ENCODE measurements at places on chromosomes 5 and 9.

DNA sequence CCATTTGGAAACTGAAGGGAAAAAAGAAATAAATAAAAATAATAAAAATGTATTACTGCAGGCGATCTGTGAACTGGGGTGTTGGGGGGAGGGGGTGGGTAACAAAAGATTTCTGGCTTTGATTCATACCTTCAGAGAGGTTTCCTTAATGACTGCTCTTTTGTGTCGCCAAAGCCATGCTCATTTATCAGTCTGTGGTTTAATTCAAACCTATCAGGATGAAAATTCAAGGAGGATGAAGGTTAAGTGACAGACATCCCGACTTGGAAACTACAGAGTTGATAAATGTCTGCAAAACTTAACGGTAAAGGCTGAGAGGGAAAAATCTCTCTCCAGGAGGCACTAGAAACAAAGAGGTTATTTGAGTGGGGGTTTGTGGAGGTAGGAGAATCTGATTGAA is 278.2 kb downstream of the PSAT1 start:
- H3K27me3 ChIP-seq, result no peaks in the 10 kb centered on the region
- no peak for DNase-seq
- no peak overlapping the region for H3K27ac ChIP-seq
- no peaks in the 10 kb centered on the region for H3K36me3 ChIP-seq
- H3K4me1 ChIP-seq, result peaks cover 10% of the 10 kb centered on the region
- H3K4me3 ChIP-seq, result no peak overlapping the region

DNA sequence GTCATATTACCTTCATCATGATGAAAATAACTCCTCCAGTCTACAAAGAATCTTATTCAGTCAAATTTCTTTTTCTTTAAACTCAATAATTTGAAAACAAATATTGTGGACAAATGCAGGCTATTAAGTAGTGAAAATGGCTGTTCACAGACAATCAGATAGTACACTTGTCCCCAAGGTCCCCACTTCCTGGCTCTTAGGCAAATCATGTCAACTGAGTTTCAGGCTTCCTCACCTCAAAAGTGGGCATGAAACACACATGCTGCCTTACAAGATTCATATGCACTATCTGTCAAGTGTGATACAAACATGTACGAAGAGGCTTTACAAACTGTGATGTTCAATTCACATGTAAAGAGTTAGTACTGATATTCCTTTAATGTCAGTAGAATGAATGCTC is 385.2 kb upstream of the SEMA6A start:
- H3K27ac ChIP-seq, result no peak overlapping the region
- no peaks in the 10 kb centered on the region for H3K36me3 ChIP-seq
- no peaks in the 10 kb centered on the region for H3K4me1 ChIP-seq
- no peak for DNase-seq
- no peaks in the 10 kb centered on the region for H3K27me3 ChIP-seq

DNA sequence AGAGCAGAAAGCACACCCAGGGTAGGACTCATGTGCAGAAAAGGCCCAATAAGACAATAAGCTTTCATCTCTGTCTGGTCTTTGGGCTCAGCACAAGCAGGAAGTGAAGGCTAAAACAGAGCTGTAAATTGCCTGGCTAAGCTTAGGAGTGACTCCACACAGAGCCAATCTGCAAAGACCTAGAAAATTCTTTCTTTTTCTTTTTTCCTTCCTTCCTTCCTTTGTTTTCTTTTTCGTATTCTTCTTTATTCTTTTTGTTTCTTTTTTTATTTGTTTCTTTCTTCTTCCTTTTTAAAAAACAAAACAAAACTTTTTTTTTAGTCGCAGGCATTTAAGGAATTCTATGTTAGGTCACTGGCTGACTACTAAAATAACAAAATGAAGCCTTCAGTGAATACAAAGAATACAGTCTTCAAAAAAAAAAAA is 12.2 kb downstream of the SLC35A4 start:
- peaks cover 6% of the 10 kb centered on the region for H3K4me1 ChIP-seq
- no peak overlapping the region for H3K4me3 ChIP-seq

DNA sequence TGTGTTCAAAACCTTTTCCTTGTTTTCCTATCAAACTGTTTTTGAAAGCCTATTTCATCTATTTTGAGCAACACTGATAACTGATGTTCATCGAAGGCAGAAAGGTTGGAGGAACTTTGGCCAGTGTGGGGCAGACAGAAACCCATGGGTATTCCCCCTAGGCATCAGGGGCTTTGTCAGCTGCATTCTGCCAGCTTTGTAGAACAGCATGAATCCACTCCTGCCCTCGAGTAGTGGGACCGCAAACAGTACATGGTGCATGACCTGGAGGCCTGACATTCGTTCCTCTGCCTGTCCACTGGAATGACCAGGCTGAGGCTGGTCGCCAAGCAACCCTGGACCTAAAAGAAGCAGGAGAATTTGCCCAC is 22.7 kb downstream of the ARHGAP26 start:
- no peak overlapping the region for H3K27ac ChIP-seq
- peaks cover 8% of the 10 kb centered on the region for H3K4me1 ChIP-seq
- H3K36me3 ChIP-seq, result no peaks in the 10 kb centered on the region
- DNase-seq, result no peak

GRCh38 chr5:135833961-135834638 is 363 bp upstream of the SLC25A48 start:
- DNase-seq, result no peak
- H3K27me3 ChIP-seq, result peaks cover 19% of the 10 kb centered on the region
- peak overlapping the region; percentile 77 for H3K4me3 ChIP-seq

DNA sequence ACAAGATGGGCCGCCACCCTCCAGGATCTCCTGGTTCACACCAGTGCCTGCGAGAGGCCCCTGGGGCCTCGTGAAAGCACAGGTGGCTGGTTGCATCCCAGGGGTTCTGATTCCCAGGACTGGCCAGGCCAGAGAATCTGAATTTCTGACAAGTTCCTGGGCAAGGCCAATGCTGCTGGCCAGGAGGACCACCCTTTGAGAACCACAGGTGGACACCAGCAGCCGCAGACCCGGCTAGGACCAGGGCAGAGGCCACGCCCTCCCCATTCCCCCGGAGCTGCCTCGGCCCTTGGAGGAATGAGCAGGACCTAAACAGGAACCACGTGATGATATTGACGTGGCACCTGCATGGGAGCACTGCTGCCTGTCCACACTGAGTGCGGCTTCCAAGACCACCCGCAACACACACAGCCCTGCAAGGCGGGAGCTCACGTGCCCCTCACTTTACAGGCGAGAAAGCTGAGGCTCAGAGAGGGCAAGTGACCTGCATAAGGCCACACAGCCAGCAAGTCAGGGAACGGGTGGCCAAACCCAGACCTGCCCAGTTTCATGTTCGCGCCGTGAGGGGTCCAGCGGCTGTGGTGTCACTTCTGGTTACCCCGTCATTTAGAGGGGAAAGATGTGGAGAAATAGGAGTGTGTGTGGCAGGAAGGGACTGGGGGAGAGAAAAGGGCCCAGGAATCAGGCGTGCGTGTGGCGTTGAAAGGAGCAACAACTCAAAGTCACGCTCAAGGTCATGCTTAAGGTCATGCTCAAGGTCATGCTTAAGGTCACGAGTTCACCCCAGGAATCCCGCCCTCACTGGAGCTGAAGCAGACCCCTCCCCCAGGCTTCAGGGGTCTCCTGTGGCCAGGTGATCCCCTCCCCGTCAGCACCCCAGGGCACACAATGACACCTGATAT is 105.9 kb upstream of the IER5L start:
- peaks cover 6% of the 10 kb centered on the region for H3K4me1 ChIP-seq
- H3K27ac ChIP-seq, result no peak overlapping the region
- H3K4me3 ChIP-seq, result no peak overlapping the region
- peaks cover 14% of the 10 kb centered on the region for H3K27me3 ChIP-seq
- peaks cover 4% of the 10 kb centered on the region for H3K36me3 ChIP-seq
- no peak for DNase-seq

DNA sequence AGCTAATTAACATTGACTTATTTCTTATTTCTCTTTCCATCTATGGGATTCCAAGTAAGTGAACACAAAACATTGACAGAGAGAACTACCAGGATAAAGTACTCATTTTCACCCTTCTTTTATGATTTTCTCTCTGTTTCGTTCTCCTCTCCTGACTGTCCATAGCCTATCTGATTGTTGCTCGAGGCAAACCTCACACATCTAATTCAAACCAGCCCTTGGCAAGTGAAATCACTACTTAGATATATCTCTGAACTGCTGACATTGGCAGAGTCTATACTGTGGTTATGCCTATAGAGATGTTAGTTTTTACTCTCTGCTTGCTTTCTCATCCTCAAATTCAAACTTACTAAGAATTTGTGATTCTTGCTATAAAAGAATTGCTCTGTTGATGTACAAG is 248.8 kb downstream of the ISL1 start:
- H3K27ac ChIP-seq, result no peak overlapping the region
- H3K36me3 ChIP-seq, result no peaks in the 10 kb centered on the region
- H3K27me3 ChIP-seq, result no peaks in the 10 kb centered on the region
- H3K4me3 ChIP-seq, result no peak overlapping the region
- no peaks in the 10 kb centered on the region for H3K4me1 ChIP-seq

GRCh38 chr5:99272576-99272975 is 343.8 kb upstream of the CHD1 start:
- no peak overlapping the region for H3K4me3 ChIP-seq
- no peaks in the 10 kb centered on the region for H3K36me3 ChIP-seq
- DNase-seq, result no peak
- H3K27me3 ChIP-seq, result peaks cover 1% of the 10 kb centered on the region
- no peaks in the 10 kb centered on the region for H3K4me1 ChIP-seq

DNA sequence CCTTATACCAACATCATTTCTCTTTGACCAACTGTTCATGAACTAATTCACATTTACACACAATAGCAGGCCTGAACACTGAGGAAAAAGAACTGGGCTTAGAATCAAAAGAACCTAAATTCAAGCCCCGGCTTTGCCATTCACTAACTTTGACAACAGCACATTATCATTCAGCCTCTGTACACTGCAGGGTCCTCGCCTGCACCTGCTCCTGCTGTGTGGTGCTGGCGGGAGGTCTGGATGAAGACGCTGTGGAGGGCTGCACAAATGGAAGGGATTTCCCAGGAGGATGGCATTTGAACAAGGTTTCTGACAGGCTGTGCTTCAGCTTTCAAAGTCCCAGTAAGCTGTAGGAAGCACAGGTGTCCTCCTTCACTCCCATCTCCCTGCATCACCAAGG is 151.2 kb downstream of the ZDHHC21 start:
- no peaks in the 10 kb centered on the region for H3K27me3 ChIP-seq
- no peak for DNase-seq
- H3K27ac ChIP-seq, result no peak overlapping the region
- no peaks in the 10 kb centered on the region for H3K36me3 ChIP-seq
- H3K4me1 ChIP-seq, result no peaks in the 10 kb centered on the region

DNA sequence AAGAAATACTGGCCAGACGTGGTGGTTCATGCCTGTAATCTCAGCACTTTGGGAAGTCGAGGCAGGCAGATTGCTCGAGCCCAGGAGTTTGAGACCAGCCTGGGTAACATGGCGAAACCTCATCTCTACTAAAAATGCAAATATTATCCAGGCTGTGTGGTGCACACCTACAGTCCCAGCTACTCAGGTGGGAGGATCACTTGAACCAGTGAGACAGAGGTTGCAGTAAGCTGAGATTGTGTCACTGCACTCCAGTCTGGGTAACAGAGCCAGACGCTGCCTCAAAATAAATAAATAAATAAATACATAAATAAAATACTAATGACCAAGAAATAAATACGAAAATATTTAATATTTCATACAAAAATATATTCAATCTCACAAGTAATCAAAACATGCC is 18.8 kb downstream of the KLF9 start:
- no peak overlapping the region for H3K27ac ChIP-seq
- H3K4me3 ChIP-seq, result no peak overlapping the region
- H3K36me3 ChIP-seq, result no peaks in the 10 kb centered on the region
- no peaks in the 10 kb centered on the region for H3K27me3 ChIP-seq
- peaks cover 9% of the 10 kb centered on the region for H3K4me1 ChIP-seq
